ENCODE measurements at places on chromosomes 1 and 21. TPM values are rescaled to one million over a fixed set of nuclear protein-coding genes. Genes with fewer than 3 reads are reported as not detected.

BLACAT1 gene
- polyA plus RNA-seq = 5.9 TPM

INKA2 gene
- 8.3 TPM for polyA plus RNA-seq

TRIM17 gene
- polyA plus RNA-seq = 37.4 TPM

MFAP2 gene
- polyA plus RNA-seq = 22.0 TPM

SMG7 gene
- polyA plus RNA-seq = 157 TPM

COL16A1 gene
- 96.4 TPM for polyA plus RNA-seq

OR2L8 gene
- not detected for polyA plus RNA-seq

MROH7 gene
- polyA plus RNA-seq = 162 TPM
